ENCODE measurements at places on chromosomes 16 and 17.

GRCh38 chr16:88570691-88571092, 489 bp downstream of the ZC3H18 start:
- DNase-seq: peak; percentile 26

DNA sequence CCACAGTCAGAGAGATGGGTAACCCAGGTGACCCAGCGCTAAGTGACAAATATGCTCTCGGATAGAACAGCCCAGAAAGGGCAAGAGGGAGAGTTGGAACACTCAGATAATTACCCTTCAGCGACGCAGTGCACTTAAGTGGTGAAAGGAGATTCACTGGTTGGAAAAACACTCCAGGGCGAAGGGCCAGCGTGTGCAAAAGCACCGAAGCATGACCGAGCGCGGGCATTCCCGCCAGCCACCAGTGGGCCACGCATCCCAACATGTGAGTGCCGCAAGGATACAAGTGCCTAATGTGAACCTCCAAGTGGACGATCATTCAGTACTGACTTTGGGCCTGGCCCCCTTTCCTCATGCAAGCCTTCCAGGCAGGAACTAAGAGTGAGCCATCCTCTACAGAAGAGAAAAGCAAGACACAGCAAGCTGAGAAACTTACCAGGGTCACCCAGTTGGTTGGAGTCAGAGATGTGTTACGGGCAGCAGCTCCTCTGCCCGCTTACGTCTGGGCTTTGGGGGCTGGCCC, 258.4 kb downstream of the C16orf95 start:
- DNase-seq: no peak

- no peak for DNase-seq
Observed at GRCh38 chr17:65537845-65538674, 23.4 kb downstream of the AXIN2 start.

- peak; percentile 43 for DNase-seq
Observed at GRCh38 chr17:78735832-78736525, 46.1 kb downstream of the CYTH1 start.

DNA sequence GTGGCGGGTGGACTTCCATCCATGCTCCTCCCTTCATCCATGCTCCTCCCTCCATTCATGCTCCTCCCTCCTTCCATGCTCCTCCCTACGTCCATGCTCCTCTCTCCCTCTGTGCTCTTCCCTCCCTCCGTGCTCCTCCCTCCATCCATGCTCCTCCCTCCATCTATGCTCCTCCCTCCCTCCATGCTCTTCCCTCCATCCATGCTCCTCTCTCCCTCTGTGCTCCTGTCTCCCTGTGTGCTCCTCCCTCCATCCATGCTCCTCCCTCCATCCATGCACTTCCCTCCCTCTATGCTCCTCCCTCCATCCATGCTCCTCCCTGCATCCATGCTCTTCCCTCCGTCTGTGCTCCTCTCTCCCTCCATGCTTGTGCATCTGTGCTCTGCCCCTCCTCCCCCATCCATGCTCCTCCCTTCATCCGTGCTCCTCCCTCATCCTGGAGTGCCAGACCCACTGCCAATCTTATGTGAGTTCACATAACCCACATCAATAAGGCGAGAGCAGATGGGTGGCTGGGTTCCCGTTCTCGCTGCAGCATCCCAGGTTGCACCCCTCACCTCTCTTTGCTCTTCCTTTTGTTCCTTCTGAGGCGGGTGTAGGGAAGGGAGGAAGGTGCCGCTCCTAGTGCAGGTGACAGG, 22.8 kb downstream of the KSR1 start:
- no peak for DNase-seq

GRCh38 chr16:90084215-90084950, 7.3 kb upstream of the PRDM7 start:
- DNase-seq: no peak

DNA sequence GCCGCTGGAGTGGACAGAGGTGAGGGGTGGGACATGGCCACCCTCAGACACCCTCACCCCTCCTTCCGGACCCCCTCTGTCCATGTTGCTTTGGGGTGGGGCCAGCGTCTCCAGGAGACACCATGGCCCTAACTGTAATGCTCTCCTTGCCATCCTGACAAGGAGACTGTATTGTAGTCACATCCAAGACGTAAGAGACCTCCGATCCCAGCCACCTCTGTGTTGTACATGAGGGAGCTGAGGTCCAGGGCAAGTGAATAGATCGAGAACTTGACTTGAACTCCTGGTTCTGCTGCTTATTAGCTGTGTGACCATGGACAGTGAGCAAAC, 30.2 kb downstream of the POLR3E start:
- no peak for DNase-seq

GRCh38 chr17:72953621-72954020, 138.9 kb downstream of the SLC39A11 start:
- peak; percentile 49 for DNase-seq

GRCh38 chr17:80393961-80394360, 21.0 kb upstream of the ENDOV start:
- no peak for DNase-seq

- DNase-seq: no peak
Observed at GRCh38 chr17:62163847-62164246, 98.8 kb upstream of the MED13 start.

- DNase-seq: no peak
Observed at GRCh38 chr16:74201576-74201975, 95.0 kb upstream of the PSMD7 start.

DNA sequence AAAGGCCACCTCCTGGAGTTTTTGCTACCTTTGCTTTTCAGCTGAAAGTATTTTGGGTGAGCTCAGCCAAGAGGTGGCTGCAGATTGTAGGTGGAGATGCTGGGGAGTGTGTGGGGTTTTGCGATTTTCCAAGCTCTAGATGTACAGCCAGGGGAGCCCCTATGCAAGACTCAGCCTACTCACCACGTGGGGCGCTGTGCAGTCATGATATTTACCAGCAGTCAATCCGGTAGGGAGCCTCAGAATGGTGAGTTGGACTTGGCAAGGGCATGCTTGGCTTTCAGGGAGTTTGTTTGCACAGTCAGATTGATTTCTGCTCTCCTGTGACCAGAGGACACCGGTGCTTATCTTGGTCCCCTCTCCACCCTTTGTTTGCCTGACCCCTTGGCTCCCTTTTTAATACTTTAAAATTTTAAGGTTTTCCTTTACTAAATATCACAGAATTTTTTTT, 175.3 kb downstream of the UTP18 start:
- DNase-seq: peak; percentile 28

GRCh38 chr17:27429666-27430382, 26.4 kb upstream of the KSR1 start:
- no peak for DNase-seq

DNA sequence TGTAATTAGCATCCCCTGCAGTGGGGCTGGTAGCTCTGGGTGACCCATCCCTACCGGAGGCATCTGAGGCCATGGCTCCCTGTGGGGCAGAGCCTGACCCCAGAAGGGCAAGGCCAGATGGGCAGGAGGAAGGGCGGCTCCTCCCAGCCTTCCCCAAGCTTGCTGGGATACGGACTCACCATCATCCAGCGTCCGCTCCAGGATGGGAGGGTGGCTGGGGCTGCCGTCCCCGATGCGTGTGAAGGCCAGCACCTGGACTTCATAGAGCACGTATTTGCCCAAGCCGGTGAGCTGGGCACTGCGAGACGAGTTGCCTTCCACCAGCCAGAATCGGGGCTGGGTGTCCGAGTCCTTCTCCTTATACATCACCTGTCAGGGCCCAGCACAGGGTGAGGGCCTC, 81.6 kb upstream of the CDC42EP4 start:
- no peak for DNase-seq

DNA sequence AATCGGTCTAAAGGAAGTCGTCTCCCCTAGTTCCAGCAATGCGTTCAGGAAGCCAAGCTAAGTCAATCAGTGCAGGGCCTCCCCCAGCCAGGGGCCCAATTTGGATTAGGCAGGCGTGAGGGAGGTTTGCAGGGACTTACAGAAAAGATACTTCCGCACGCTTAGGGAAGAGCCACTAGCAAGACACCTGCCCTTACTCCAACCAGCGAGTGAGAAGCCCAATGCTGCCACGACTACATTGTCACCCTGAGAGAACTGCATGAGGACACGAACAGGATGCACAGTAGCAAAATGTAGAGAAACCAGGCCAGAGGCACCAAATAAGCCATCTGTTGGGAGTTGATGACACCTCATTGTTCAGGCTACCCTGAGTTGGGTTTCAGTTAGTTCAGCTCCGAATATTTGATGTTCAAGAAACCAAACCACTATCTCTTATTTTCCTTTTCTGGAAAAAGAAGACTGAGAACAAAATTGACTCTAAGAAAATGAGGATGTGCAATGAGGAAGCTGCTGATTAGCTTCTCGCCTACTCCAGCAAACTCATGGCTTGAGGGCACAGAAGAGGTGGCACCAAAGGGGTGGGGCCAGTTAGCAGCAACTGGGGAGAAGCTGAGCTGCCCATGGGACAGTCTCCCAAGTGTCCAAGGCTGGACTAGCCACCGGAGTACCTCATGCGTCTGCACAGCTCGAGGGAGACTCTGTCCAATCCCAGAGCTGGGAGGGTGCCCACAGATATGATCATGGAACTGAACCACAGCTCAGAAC, 29.3 kb downstream of the TK2 start:
- DNase-seq: no peak

DNA sequence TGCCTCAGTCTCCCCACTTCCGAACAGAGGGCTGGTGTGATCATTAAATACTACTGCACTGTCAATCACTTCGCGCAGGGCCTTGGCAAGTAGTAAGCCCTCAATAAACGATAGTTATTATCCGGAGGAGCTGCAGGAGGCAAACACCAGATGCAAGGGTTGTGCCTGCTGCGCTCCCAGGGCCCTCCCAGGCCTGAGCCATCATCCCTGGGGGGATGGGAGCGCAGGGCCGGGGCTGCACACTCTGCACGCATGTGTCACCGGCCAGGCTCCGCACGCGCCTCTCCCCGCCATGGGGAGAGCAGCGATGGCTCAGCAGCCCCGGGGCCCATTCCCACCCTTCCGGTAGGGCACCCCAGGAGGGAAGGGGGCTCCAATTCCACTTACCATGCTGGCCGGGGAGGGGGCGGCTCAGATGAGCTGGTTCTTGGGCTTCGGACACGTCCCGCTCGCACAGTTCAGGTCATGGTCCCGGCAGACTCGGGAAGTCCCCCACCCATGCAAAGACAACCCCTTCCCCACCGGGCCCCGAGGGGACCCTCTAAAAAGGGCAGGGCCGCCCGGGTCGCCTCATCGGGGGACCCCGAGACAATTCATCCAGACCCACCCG, 681 bp downstream of the XPO6 start:
- peak; percentile 84 for DNase-seq

DNA sequence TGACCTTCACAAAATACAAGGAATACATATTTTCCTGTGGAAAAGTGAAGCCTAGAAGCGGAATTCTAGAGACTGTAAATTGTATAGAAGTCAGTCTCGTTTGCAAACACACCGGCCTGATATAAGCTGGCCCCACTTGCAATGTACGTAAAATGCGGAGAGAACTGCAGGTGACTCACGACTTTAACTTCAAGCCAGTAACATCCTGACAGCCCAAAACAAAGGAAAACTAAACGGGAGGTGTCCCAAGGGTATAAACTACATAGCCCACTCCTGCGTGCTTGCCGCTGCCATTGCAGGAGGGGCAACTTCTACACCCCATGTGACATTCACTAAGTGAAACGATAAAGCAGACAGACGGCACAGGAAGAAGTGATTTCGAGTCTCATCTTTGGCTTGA, 101.6 kb downstream of the CYTH1 start:
- DNase-seq: no peak

DNA sequence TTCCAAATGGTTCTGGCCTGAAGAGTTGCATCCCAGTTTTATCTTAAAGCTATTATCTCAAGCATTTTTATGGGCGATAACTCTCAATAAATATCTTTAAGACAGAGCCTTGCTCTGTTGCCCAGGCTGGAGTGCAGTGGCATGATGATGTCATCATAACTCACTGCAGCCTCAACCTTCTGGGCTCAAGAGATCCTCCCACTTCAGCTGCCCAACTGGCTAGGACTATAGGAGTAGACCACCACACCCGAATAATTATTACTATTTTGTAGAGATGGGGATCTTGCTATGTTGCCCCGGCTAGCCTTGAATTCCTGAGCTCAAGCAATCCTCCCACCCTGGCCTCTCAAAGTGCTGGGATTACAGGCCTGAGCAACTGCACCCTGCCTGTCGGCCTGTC, 26.1 kb upstream of the CYTH1 start:
- peak; percentile 18 for DNase-seq

DNA sequence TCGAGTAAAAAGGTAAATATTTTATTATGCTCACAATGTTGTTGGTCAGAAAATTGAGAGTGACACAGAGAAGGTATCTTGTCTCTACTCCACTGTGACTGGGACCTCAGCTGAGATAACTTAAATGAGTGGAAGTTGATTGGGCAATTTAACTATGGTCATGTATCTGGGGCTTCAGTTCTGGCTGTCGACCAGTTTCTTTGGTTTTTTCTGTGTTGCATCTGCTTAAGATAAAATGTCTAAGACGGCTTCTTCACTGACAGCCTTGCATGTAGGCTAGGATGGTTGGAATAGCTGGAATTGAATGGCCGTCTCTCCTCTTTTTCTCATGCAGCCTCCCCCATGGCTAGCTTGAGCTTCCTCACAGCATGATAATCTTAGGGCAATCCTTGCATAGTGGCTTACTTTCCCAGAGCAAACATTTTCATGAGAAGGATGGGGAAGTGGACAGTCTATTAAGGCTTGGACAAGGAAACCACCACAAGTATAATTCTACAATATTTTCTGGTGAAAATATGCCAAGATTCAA, 433.7 kb downstream of the KIF2B start:
- DNase-seq: no peak

GRCh38 chr17:4604111-4604644, 19.8 kb downstream of the SMTNL2 start:
- DNase-seq: peak; percentile 23

DNA sequence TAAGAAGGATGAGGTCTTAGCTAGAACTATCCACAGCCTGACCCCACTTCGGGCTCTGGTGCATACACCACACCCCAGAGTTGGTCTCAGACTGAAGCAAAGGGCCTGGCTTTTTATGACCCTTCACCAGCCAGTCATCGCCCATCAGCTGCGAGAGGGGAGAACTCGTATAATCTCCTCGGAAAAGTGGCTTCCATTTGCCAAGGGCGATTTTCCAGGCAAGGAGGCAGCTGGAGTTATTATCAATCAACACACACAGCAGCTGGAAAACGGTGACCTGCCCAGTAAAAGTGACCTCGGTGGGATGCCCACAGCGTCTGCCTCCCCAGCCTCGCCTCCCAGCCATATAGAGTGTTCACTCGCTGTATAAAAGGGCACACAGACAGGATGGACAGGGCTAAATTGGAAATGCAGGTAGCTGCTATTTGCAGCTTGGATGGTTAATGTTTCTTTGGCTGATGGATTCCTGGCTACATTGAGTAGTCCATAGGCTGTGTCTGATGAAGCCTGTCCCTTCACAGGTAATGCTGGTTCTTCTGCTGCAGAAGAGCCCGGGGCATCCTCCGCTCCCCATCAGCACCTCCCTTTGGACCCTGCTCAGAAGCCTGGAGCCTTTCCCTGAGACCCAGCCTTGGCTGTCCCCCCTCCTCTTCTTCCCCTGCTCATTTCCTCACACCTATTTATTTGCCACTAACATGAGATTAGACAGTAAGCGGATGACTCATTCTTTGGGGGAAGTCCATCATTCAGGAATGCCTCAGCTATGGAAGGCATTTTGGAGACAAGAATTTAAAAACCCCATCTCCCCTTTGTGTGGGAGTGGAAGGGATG, 45.7 kb downstream of the TMEM186 start:
- DNase-seq: peak; percentile 78

DNA sequence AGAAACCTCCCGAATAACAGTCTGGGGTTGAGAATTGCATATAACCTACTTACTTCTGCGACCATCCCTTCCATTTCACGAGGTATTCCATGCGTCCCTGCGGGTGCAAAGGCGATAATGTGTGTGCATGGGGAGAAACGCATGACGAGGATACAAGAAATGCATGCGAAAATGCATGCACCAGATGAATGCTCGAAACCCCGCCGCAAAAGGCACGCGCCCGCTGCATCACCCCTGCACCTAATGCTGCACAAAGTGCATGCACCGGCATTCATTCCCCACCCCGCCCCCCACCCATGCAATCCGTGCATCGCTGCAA, 474 bp downstream of the CBX8 start:
- no peak for DNase-seq
